Tibial nerve (tissue), 4 donors: ENCODE measurements at places on chromosomes 6 and 20. TPM values are rescaled to one million over a fixed set of nuclear protein-coding genes. Genes with fewer than 3 reads are reported as not detected.

Gene SLC35B3
- total RNA-seq, result 9.0 TPM

Gene ADAM33
- total RNA-seq, result 322 TPM

Gene HTR1E
- total RNA-seq, result not detected

Gene RNF182
- 0.39 TPM for total RNA-seq

Gene LHFPL5
- not detected for total RNA-seq

Gene COL9A1
- not detected for total RNA-seq

Gene SLC2A10
- total RNA-seq, result 20.8 TPM

Gene ULBP3
- 5.4 TPM for total RNA-seq

Gene CHD6
- 53.8 TPM for total RNA-seq

Gene CRIP3
- total RNA-seq, result 6.1 TPM

Gene TAF4
- 50.4 TPM for total RNA-seq

Gene GDAP1L1
- total RNA-seq, result not detected

Gene BMP5
- total RNA-seq, result 0.44 TPM

Gene NKX2-4
- total RNA-seq, result not detected

Gene MCCD1
- not detected for total RNA-seq

Gene GRM4
- not detected for total RNA-seq

Gene LAMA5
- total RNA-seq, result 176 TPM

Gene LRRC73
- 2.4 TPM for total RNA-seq

Gene ZNF334
- 8.2 TPM for total RNA-seq

Gene KHDC1L
- total RNA-seq, result not detected

Gene RIMS4
- 0.60 TPM for total RNA-seq

Gene GRM1
- 0.63 TPM for total RNA-seq

Gene PCED1A
- total RNA-seq, result 84.6 TPM

Gene LSM14B
- 27.8 TPM for total RNA-seq

Gene MROH8
- total RNA-seq, result 2.1 TPM

Gene GJE1
- total RNA-seq, result not detected

Gene TRAPPC3L
- 0.21 TPM for total RNA-seq

Gene COL11A2
- total RNA-seq, result 1.5 TPM

Gene TULP1
- 0.60 TPM for total RNA-seq

Gene PNPLA1
- not detected for total RNA-seq

Gene NKAPL
- total RNA-seq, result 4.2 TPM

Gene OR2B6
- total RNA-seq, result not detected

Gene METTL24
- 0.63 TPM for total RNA-seq
